ENCODE measurements at places on chromosomes 6 and 20.

DNA sequence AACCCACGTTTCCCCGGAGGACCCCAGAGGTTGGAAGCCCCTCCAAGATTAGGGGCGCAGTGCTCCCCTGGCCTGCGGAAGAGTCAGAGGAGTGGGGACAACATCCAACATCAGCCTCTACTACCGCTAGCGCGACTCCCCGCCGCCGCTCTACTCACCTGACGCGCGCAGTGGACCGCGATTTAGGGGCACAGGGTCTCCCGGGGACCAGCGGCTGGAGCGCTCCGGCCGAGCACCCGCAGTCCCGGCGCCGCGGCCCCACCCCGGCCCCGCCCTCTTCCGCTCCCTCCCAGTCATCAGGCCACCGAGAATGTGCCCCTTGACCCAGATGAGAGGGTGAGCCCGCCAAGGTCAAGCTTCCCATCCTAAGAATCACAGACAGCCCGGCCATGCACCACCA, at the start of gene ZFP57:
Gene ZFP57, minus strand, starts transcription at position 249 of the 400 bp plus-strand sequence. CDS start 4,149 bp downstream, outside the sequence.
- no peak for DNase-seq

GRCh38 chr20:16914277-16914676, 166.1 kb downstream of the OTOR start:
- DNase-seq: no peak

- DNase-seq: no peak
Measured at GRCh38 chr6:136510299-136510698, 39.9 kb downstream of the MAP7 start.

DNA sequence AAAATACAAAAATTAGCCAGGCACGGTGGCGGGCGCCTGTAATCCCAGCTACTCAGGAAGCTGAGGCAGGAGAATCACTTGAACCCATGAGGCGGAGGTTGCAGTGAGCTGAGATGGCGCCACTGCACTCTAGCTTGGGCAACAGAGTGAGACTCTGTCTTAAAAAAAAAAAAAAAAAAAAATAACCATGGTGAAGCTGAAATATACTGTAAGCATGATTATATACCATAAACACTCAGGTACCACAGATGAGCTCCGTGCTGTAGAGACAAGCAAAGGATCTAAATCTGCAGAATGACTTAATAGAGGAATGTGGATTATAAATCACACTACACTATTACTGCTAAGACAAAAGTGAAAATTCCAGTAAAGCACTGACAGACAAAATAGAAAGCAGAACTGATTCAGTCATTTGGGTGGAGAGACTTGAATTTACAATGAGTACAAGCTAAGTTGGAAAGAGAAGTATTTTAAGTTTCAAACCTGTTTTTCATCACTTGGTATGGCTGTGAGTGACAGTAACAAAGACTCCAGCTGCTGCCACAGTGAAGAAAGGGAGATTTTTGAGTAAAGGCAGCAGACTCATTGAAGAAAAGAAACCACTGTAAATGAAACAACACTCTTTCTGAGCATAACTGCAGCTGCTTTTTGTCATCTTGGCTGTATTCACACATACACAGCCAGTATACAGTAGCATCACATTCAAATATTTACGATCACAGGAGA, 322.1 kb downstream of the RNGTT start:
- DNase-seq: no peak

DNA sequence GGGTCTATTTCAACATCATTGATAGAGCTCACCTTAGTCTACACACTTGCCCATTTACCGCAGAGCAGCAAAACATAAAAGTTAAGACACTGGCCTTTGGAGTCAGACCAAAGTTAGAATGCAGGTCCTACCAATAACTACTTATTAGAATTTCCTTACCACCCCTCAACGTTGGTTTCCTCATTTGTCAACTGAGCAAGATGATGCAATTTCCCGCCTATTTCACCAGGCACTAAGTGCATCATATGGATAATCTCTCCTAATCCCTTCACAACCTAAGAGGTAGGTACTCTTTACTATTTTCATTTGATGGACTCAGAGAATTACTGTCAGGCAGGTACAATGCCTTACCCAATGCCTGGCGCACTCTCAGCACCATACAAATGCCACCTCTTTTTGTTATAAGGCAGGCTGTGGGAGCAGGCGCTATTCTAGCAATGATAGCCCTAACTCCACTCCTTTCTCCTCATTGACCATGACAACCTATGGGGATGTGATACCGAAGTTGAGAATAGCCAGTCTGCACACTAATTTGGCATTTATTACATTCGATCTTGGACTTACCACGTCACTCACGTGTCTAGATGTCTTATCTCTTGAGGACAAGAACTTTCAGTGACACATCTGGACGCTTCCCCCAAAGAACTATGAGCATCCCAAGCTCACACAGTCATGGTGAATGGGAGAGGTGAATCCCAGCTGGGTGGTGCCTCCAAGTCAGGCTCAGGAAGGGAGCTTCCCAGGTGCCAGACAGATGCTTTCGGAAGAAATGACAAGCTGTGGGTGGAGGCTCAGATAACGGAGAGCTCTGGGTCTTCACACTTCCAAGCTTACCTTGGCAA, 128.1 kb upstream of the STMND1 start:
- DNase-seq: no peak

All from activated CD4-positive, alpha-beta T cell treated with anti-CD3 and anti-CD28 coated beads for 24 hours (primary cell).